ENCODE measurements at places on chromosomes 2 and 18.

GRCh38 chr2:15577071-15577735 is 14.5 kb upstream of the DDX1 start:
- DNase-seq = peak; percentile 94

- DNase-seq = no peak
Measured at GRCh38 chr2:70645733-70646419, 92.2 kb upstream of the TGFA start.

- no peak for DNase-seq
Measured at GRCh38 chr2:65021709-65022108, 32.5 kb downstream of the SLC1A4 start.

GRCh38 chr2:39640107-39640506 is 25.6 kb upstream of the TMEM178A start:
- DNase-seq = no peak

- peak; percentile 75 for DNase-seq
Measured at GRCh38 chr2:5236249-5236648, 455.9 kb upstream of the SOX11 start.

- no peak for DNase-seq
Measured at GRCh38 chr18:62876111-62876510, 160.8 kb downstream of the PHLPP1 start.

- DNase-seq = no peak
Measured at GRCh38 chr18:59669872-59670657, 27.2 kb downstream of the CCBE1 start.

- no peak for DNase-seq
Measured at GRCh38 chr2:158496986-158497385, 40.2 kb downstream of the PKP4 start.

DNA sequence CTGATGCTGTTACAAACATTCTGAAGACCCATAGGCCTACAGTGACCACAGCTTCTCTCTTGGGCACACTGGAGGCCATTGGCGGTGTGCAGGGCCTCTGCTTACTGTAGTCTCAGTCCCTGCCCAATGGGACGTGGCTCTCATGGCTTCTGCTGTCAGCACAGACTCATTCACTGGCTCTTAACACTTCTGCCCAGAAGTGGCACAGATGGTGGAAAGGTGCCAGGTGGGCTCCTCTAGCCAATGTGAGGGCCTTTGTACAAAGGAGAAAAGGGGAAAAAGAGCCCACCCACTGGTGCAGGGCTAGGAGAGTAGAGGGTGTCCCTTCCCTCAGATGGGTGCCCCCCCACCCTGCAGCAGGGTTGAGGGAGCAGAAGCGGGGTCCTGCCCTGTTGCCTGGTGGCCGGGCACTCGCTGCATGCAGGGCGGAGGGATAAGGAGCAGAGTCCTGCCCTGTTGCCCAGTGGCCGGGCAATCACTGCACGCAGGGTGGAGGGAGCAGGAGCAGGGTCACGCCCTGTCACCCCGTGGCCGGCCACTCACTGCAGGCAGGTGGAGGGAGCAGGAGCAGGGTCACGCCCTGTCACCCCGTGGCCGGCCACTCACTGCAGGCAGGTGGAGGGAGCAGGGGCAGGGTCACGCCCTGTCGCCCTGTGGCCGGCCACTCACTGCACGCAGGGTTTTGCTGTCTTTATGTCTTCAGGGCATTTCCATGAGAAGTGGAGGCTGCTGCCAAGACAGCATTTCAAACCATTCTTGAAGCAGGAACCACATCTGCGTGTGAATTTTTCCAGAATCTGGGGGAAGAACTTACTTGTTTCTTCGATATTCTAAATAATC is 20.0 kb downstream of the LRRFIP1 start:
- no peak for DNase-seq

- DNase-seq = no peak
Measured at GRCh38 chr2:160199683-160200389, at the start of gene ITGB6. Gene ITGB6, minus strand, starts transcription at chr2:160200272. Its CDS starts 209 bp downstream, at chr2:160200063.

DNA sequence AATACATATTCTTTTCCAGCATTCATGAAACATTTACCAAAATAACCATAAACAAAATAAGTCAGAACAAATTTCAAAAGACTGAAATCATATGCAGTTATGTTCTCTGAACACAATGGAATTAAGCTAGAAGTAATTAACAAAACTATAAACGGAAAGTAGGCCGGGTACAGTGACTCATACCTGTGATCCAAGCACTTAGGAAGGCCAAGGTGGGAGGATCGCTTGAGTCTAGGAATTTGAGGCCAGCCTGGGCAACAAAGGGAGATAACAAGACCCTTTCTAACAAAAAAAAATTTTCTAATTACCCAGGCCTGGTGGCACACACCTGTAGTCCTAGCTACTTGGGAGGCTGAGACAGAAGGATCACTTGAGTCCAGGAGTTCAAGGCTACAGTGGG is 14.9 kb downstream of the ATAD2B start:
- no peak for DNase-seq

DNA sequence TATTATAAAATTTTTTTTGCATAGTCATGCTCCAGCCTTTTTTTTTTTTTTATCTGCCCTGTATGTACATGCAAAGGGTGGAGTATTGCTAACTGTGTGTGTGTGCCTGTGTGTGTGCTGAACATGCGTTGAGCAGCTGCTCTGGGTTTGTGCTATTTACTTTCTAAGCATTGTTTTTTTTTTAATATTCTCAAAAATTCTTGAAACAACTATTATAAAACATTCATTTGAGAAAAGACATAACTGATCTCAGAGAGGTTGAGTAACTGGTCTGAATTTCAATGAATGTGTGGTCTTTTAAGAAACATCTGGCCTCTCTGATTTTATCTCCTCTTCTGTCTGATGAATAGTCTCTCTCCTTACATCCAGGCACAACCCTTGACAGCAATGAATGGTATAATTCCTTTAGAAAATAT is 366.0 kb upstream of the SLC14A2 start:
- DNase-seq = no peak

GRCh38 chr2:21891191-21891590 is 767.4 kb downstream of the TDRD15 start:
- no peak for DNase-seq

- peak; percentile 71 for DNase-seq
Measured at GRCh38 chr18:36468161-36468560, 170.6 kb downstream of the FHOD3 start.

DNA sequence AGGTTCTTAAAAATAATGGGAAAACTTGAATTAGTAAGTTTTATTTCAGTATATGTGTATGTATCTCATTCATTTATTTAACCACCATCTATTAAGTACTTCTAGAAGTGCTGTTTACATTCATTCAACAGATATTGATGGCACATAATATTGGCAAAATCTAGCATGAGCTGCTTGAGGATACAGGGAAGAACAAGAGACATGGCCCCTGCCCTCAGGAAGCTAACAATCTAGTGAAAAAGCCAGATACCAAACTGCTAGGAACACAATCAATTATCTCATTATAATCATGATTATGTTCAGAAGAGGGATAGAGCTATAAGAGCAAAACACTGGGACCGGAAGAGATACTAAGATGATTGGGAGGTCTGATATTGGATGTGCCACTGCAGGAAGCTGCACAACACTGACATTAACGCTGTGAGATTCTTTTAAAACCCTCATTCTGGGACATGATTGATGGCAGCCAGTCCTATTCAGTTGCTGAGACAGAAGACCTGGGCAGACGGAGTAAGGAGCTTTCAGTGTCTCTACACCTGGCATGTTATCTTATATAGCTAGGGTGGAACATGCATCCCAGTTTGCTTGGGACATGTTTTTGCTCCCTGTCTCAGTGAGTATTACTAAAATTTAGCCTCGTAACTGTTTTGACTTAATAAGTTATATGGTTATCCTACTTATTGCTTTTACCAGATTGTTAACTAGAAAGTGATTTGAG is 314.1 kb downstream of the STK39 start:
- no peak for DNase-seq

DNA sequence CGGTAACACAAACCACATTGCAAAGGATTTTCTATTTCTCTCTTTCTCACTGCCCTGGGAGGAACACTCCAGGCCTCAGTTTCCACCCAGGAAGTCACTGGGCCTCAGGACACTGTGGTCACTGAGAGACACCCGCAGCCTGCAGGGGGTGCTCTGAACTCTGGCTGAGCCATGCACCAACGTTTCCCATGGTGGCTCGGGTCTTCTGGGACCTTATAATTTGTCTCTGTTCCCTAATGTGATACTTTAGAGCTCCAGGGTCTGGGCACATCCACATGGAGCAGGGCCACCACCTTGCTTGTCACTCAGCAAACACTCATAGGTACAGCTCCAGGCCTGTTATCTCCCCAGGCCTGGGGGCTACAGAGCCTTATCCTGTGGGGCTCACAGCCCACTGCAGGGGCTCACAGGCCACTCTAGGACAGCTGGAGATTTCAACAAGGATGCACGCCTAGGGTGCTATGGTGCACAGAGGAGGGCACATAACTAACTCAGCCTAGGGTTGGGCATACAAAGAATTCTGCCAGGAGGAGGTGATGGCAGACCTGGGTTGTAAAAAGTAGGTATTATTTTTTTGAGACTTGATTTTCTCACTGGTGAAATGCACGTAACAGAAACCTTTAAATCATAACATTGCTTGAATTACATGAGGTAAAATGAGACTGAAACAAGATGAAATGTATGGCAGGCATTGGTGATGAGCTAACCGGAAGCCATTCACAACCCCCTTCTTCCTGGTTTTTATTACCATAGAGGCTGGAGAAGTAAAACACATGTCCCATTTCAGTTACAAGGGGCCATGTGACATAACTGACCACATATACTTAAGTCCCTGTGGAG is 3.0 kb upstream of the HS1BP3 start:
- DNase-seq = no peak

DNA sequence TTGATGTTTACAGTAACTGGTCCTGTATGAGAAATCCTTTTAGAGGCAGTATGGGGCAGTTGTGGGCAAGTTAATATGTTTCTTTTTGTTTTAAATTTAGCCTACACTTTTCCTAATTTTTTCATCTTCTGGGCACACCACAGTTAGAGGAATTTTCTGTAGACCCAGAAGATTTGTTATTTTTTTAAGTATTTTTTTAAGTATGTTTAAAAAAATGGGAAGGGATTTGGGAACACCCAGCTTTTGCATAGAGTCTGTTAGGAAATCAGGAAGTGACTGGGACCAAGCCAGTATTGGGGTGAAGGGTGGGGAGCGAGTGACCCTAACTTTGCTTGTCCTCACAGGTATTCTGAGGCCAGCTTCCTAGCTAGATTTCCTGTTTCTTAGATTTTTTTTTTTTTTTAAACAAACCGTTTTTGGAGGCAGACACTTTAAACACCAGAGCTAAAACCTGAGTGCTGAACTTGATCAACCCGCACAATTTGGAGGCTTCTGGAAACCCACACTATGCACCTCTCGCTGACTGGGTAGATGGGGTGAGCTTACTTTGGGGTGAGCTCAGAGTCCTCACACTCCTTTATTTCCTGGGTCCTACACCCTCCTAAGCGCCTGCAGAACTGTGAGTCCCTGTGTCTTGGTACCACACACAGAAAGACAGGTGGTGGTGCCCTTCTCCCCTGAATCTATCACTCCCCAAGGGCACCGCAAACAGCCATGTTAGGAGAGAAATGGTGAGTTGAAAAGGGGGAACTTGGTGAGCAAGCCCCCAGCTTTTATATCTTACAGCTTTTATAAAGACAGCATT is 5.2 kb downstream of the GATA6 start:
- DNase-seq = no peak

GRCh38 chr18:38427234-38427633 is 861.6 kb upstream of the CELF4 start:
- no peak for DNase-seq

DNA sequence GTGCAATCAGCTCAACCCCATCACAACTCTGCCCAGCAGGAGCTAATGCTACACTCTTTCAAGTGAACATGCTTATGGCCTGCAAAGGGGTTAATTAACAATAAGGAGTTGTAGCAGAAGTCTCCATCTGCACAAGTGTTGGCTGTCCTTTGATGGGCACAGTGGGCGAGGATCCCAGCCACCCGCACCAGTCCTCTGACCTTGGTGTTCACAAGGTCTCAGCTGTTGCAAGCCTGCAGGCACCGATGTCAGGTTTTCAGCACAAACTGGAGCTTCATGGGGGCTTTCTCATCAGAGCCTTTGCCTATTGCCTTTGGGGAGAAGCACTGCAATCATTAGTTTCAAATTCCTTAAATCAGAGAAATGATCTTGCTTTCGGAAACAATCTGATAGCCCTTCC is 60.9 kb upstream of the TMEM178A start:
- DNase-seq = no peak

GRCh38 chr2:192593561-192593960 is 398.8 kb upstream of the TMEFF2 start:
- no peak for DNase-seq

- DNase-seq = no peak
Measured at GRCh38 chr18:60350150-60350549, 22.4 kb downstream of the MC4R start.

GRCh38 chr2:50674876-50675275 is 357.1 kb downstream of the NRXN1 start:
- no peak for DNase-seq

Data from tongue (tissue), 3 donors.